Diencephalon (tissue), 1 donor: ENCODE measurements at places on chromosomes 5 and 9. TPM values are rescaled to one million over a fixed set of nuclear protein-coding genes. Genes with fewer than 3 reads are reported as not detected.

PRUNE2 gene
- 35.8 TPM for total RNA-seq

SLC34A1 gene
- not detected for total RNA-seq

PSMD5 gene
- 37.8 TPM for total RNA-seq

LCN12 gene
- 0.46 TPM for total RNA-seq

NEURL1B gene
- 26.8 TPM for total RNA-seq

OGN gene
- total RNA-seq: 11.8 TPM

TMC1 gene
- 0.46 TPM for total RNA-seq

NACC2 gene
- 18.0 TPM for total RNA-seq
